ENCODE measurements at places on chromosomes 4 and X.

GRCh38 chrX:24110069-24110468 is 39.5 kb upstream of the ZFX start:
- DNase-seq: no peak

DNA sequence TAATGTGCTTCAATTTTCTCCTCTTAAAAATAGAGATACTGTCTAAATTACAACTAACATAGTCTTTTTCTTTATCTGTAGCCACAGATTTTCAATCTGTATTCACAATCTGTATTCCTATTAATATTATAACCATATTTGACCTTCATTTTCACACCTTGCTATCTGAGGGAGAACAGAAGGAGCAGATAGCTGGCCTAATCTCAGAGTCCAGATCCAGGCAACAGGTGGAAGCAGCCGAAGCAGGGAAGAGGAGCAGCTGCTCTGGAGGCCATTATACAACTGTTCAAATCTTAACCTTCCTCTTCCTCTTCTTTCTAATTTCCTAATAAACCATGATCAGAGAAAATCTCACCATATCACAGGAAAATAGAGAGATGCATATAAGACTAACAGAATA is 14.2 kb downstream of the SEPSECS start:
- no peak for DNase-seq

- DNase-seq: no peak
These were observed 101.8 kb upstream of the HPF1 start for GRCh38 chr4:169859366-169860216.

DNA sequence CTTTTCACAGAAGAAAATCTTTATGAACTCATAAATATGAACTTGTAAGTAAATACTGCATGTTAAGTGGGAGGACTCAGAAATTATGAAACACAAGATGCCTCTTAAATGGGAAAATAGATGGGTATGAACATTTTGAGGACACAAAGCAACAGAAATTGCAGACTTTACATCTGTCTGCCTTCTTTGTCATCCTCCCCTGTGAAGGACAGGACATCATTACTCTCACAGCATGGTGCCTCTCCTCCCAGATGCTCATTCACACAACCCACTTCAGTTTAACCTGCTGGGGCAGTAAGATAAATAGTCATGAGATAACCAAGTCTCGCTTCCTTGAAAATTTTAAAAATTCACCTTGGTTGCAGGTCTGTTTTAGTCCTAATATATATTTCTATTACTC is 144.5 kb downstream of the APBB2 start:
- no peak for DNase-seq

GRCh38 chrX:37380924-37381323 is 31.8 kb downstream of the PRRG1 start:
- DNase-seq: no peak

- DNase-seq: no peak
These were observed 82.9 kb upstream of the NLGN4X start for GRCh38 chrX:6311540-6311939.

- no peak for DNase-seq
These were observed 108.6 kb downstream of the ARHGAP6 start for GRCh38 chrX:11557120-11557519.

- DNase-seq: no peak
These were observed 62.6 kb upstream of the TSPAN5 start for GRCh38 chr4:98720871-98721480.

DNA sequence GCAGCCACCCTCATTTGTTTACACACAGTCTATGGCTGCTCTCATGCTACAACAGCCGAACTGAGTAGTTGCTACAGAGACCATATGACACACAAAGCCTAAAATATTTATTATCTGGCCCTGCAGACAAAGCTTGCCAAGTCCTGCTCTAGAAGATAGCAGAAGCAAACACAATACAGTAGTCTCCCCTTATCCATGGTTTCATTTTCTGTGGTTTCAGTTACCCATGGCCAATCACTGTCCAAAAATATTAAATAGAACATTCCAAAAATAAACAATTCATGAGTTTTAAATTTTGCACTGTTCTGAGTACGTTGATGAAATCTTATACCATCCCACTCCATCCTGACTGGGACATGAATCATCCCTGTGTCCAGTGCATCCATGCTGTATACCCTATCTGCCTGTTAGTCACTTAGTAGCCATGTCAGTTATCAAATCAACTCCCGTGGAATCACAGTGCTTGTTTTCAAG is 40.2 kb upstream of the ZNF81 start:
- no peak for DNase-seq

GRCh38 chrX:29922607-29923006 is 292.8 kb upstream of the MAGEB2 start:
- DNase-seq: no peak

GRCh38 chrX:107000013-107000515 is at the start of gene MORC4:
TSS of gene MORC4 (minus strand) at chrX:107000212. CDS start at chrX:106999969, 243 bp downstream.
- DNase-seq: no peak

- DNase-seq: no peak
These were observed 106.8 kb upstream of the NKX1-1 start for GRCh38 chr4:1512738-1513660.

- DNase-seq: no peak
These were observed 82.5 kb downstream of the GPAT3 start for GRCh38 chr4:83618431-83618830.

GRCh38 chr4:75042601-75043208 is 109.8 kb downstream of the PARM1 start:
- DNase-seq: no peak

- no peak for DNase-seq
These were observed 373.6 kb downstream of the MAPK10 start for GRCh38 chr4:85986266-85986665.

- peak; percentile 54 for DNase-seq
These were observed 16.9 kb downstream of the STAP1 start for GRCh38 chr4:67575232-67576058.

GRCh38 chr4:183618681-183619080 is 40.3 kb downstream of the RWDD4 start:
- DNase-seq: no peak

- no peak for DNase-seq
These were observed 6.2 kb downstream of the TCEAL9 start for GRCh38 chrX:103362474-103362873.

- no peak for DNase-seq
These were observed 13.3 kb downstream of the TMEM255A start for GRCh38 chrX:120297923-120298322.

GRCh38 chr4:123853651-123854050 is 457.1 kb downstream of the SPRY1 start:
- no peak for DNase-seq

GRCh38 chrX:7704205-7704604 is 138.8 kb upstream of the VCX start:
- no peak for DNase-seq

GRCh38 chr4:53747401-53747800 is 156.1 kb upstream of the LNX1 start:
- no peak for DNase-seq

All from AML-193 (cell line).